Stromal cell of bone marrow (primary cell): ENCODE measurements at places on chromosomes 5 and 9.
A peak's percentile ranks its signal among the peaks of the same experiment; 100 is the strongest.

DNA sequence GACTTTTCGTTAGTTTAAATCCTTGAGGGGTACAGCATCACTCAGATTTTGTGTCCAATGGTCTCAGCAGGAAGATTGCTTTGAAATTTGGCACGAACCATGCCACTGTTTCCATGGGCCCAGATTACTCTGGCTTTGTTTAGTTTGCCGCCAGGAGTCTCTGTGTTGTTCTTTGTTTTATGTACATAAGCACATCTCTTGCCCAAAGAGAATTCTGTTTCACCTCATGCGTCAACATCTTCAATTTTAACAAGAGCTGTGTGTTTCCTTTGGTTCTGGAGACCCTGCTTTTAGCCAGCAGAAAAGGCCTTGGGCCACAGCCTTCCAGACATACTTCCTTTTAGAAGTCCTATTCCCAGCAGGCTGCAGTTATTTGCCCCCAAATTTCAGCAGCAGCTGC lies 62.4 kb downstream of the TNPO1 start:
- no peak for DNase-seq

DNA sequence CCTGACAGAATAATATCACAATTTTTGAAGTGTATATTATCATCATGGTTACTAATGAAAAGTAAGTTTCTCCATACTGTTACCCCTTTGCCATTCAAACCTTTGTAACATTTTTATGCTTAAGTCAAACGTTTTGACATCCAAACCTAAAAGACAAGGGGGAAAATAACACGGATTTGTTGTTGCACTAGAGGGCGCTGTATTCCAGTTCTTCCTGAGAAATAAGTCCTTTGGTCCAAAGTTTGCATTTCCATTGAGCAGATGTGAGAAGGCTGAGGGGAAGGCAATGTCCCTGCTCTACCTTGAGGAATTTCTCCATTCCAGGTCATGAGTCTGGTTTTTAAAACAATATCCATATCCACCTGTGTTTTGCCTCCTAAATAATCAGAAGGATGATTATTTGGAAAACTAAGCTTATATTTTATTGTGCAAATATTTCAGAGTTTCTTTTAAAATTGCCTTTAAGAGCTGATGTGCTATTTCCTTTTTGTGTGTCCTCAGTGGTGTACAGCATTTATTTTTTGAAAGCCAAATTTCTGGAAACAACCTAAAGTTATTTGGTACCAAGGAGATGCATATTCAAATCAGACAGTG lies 9.7 kb downstream of the LECT2 start:
- DNase-seq, result peak; percentile 75

DNA sequence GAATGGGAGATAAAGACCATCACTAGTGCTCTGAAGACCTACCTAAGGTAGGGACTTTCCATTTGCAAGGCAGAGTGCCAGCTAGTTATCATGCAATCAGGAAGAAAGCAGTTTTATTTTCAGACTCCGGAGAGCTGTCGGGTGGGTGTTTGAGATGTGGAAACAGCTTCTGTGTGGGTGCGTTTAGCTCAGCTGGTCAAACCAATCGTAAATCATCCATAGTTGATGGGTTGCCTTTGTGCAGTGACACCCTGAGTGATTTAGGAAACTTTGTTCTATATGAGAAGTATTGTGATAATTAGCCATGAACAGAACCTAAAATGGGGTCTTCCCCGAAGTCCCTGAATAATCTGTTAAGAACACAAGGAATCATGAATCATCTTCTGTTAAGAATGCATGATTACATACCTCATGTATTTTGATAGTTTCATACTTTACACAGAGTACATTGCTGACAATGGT lies 284.3 kb downstream of the ARHGAP26 start:
- DNase-seq, result no peak

GRCh38 chr5:71699233-71699632 lies 19.8 kb upstream of the CARTPT start:
- no peak for DNase-seq

- peak; percentile 84 for DNase-seq
Observed at GRCh38 chr9:112048924-112049691, 126.0 kb downstream of the SUSD1 start.

- no peak for DNase-seq
Observed at GRCh38 chr9:111896942-111897600, 457 bp downstream of the UGCG start.

- no peak for DNase-seq
Observed at GRCh38 chr5:86118542-86118941, 499.2 kb upstream of the COX7C start.

- DNase-seq, result no peak
Observed at GRCh38 chr5:16856531-16856930, 79.6 kb downstream of the MYO10 start.

- no peak for DNase-seq
Observed at GRCh38 chr9:78575081-78575480, 278.2 kb downstream of the PSAT1 start.

DNA sequence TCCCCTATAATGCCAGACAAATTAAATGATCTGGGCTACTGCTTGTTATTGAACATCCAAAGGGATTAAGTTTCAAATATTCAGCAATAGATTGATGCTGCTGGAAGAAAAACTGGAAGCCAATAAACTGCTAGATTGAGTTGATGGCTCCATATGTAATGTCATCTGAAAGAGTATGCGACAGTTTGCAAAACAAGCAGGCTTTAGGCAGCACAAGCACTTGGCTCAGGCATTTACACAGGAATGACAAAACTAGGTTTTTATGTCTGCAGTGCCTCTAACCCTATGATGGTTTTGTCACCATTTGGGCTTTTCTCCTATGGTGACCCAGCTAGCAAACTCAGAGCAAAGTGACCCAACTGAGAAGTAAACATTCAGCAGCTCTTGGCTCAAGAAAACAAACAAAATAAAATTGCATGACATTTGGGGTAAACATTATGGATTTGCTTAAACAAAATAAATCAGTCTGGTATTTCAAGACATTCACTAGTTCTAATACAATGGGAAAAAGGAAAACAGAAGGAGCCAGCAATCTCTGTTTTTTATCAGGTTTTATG lies 978.5 kb downstream of the DTWD2 start:
- DNase-seq, result no peak

DNA sequence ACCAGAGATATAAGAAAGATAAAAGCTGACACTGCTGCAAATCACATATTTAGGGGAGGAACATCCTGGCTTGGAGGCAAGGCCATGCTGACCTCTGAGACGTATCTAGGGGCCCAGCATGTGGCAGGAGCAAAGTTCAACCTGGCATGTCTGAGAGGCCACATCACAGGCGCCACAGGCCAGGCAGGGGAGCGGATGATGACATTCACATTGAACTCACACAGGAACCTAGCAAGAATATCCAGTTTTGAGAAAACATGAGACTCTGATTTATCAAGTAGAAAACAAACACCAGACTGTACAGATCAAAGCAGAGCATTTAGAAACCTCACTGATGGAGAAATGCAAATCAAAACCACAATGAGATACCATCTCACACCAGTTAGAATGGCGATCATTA lies 64.2 kb upstream of the STK32A start:
- DNase-seq, result no peak

GRCh38 chr9:107612136-107612535 lies 122.6 kb upstream of the KLF4 start:
- peak; percentile 68 for DNase-seq

DNA sequence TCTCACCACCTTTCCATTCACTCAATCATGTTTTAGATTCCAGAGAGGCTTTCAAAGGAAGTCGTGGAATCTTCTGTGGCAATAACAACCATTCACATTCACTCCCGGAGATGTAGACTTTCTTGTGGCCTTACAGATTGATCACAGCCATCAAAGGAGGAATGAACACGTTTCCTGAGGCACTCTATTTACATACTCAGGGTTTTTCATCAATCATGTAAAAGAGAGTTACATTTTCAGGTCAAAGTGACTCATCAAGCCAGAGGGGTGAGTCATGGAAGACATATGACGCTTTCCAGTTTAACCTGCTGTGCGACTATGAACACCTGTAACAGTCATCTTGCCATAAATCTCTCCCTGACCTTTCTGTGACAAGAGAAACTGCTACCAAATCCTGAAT lies 39.3 kb upstream of the RAD23B start:
- DNase-seq, result no peak
